ENCODE measurements at places on chromosomes 1 and 21.

DNA sequence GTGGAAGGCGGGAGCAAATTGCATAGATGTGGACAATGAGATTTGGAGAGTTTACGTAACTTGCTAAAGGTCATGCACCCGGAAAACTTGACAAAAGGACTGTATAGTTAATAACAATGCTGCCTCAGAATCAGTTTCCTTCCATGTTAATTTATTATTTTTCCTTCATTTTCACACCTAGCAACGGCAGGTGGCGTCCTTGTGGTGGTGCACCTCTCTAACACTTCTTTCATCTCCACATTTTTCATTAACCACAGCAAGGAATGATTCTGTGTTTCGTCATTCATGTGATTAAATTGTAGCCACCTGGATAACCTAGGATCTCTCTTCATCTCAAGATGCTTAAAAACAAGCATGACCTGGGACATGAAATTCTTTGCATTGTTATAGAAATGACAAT lies 2133.0 kb downstream of the NCAM2 start:
- no peak for DNase-seq

DNA sequence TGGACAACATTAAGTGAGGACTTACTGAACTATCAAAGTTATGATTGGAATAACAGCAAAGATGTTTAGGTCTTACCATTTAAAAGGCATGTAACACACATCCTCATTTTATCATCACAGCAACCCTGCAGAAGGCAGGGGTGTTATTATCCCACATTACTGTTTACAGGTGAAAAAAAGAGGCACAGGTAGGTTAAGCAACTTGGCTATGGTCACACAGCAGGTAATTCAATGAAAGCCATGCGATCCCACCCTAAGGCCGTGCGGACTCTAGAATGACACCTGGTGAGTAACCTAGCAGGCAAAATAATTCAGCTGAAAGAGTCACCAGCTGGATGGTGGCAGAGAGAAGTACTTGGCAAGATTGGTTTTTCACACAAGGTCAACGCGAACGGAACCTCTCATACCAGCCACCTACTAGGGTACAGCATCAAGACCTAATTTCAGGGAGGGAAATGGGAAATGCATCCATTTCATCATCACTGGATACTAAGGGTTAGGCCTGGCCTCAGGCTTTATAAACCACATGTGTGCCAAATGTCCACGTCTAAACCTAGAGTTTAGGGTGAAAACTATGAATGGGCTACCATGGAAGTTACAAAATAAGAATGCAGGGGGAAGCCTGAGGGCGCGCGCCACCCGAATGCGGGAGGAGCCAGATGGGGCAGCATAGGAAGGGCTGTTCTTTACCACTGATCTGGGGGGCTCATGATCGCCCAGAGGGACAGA lies 85.3 kb downstream of the SLC66A1 start:
- no peak for DNase-seq

DNA sequence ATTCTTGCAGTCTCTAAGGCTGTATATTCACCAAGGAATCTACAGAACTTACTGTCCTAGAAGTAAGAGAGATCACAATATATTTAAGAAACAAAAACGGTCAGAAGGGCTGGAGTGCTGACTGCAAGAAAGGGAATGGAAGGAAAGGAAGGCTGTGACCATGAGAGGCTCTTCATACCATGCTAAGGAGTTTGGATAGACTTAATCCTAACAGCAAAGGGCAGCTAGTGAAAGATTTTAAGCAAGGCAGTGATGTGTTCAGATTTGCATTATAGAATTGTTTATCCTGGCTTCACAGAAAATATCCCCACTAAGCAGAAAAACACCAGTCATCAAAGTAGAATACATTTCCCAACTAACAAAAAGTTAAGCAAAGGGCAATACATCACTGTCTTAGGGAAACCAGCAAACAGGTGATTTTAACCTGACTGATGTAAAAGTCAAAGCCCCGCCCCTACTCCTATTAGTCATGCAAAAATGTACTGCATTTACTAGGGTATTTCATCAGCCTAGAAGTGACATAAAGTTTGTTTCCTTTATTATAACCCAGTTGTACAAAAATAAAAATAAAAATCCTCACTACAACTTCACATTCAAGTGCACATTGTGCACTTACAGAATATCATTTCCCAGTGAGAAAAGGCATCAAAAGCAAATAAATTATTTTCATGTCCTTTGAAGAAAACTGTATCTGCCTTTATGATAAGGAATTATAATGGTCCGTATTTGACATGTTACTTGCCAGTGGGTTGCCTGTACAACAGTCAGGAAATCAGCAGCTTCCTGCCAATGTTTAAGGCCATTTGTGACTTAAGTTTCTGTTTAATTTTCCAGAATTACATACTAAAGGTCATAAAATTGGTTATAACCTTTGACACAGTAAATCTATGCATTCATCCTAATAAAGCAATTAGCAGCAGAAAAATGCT lies 17.2 kb downstream of the JAK1 start:
- DNase-seq, result no peak

DNA sequence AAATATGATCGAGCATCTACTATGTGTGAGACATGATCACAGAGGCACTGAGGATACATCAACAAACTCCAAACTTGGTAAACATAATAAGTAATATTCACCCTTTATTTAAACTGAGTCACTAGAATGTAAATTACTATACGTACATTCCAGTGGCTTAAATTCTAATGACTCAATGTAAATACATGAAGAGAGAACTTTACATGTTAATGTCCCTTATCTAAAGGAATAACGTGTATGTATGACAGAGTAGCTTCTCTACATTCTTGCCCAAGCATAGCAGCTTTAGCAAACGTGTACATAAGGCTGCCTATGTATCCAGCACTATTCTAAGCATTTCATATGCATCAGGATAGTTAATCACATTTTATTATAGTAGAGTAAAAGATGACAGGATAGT lies 111.8 kb upstream of the CYYR1 start:
- no peak for DNase-seq

- no peak for DNase-seq
Measured at GRCh38 chr21:42456457-42456856, 39.6 kb downstream of the RSPH1 start.

GRCh38 chr1:180309338-180309737 lies 79.3 kb downstream of the LHX4 start:
- DNase-seq, result no peak

DNA sequence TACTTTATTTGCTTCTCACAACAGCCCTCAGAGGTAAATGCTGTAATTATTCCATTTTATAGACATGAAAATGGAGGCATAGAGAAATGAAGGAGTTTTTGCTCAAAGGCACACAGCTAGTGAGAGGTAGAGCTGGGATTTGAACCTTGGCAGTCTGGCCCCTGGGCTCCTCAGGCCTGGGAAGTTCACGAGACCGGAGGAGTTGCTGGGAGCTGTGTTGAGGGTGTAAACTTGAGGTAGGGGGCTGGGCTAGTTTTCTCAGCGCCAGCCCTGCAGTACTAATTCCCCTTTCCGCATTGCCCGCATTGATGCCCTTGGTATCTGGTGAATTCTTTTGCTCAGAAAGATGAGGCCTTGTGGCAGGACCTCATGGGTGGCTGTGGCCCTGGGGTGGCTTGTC lies 73.3 kb downstream of the PTPRU start:
- DNase-seq, result no peak

- DNase-seq, result no peak
Measured at GRCh38 chr1:100606438-100606837, 68.5 kb downstream of the GPR88 start.

DNA sequence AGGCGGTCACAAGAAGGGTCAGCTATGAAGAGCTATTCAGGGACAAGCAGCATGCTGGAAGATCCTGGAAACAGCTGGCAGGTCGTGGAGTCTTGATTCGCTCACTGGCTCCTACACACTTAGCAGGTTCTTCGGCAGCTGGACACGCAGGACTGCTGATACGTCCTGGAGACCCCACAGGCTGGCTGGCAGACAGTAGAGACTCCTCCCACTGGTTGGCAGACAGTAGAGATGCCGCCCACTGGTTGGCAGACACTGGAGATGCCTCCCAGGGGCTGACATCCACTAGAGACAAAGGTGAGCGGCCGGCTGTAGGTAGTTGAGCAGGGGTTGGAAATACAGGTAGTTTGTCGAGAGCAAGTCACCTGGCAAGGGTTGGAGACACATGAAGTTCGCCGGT lies 466 bp downstream of the KRTAP11-1 start:
- DNase-seq, result no peak

- no peak for DNase-seq
Measured at GRCh38 chr1:85274969-85275453, 1.4 kb downstream of the BCL10 start.

DNA sequence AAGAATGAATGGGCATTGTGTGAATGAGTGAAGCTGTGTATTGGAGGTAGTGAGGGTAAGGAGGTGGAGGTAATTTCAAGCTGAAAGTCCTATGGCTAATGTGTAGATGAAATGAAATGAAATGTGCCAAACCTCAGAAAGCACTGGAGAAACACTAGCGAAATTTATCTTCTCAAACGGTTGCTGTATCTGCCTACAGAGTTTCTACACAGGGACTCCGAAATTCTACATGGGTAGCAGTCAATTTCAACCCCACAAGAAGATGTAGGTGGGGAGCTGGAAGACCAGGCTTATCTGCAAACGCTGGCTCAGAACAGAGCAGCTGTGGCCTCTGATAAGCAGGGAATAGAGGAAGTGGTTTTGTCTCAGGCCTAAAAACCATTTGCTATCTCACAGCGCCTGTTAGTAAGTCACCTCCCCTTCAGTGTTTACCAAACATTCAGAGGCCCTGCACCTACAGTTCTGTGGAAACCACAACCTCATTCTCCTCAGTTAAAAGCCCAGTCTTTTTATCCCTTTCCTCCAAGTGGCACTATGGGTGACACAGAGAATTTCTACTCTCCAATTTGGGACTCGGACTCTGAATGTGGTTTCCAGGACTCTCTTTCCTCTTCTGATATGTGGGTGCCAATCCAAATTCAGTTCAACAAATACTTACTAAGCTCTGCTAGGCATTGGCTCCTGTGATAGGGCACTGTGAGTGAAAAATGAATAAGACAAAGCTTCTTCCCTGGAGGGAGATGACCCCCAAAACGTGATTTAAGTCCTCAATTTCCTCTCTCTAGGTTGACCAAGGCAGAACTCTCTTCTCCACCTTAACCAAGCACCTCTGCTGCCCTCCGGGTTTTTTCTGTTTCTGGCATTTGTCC lies 17.2 kb upstream of the SLAMF6 start:
- DNase-seq, result no peak

- DNase-seq, result no peak
Measured at GRCh38 chr1:238143038-238143437, 252.3 kb upstream of the ZP4 start.

- no peak for DNase-seq
Measured at GRCh38 chr1:161083748-161084596, 5.4 kb downstream of the NECTIN4 start.

GRCh38 chr1:220755309-220755708 lies 7.2 kb downstream of the MTARC2 start:
- DNase-seq, result no peak

- DNase-seq, result no peak
Measured at GRCh38 chr1:66210635-66211244, 323.2 kb upstream of the SGIP1 start.

DNA sequence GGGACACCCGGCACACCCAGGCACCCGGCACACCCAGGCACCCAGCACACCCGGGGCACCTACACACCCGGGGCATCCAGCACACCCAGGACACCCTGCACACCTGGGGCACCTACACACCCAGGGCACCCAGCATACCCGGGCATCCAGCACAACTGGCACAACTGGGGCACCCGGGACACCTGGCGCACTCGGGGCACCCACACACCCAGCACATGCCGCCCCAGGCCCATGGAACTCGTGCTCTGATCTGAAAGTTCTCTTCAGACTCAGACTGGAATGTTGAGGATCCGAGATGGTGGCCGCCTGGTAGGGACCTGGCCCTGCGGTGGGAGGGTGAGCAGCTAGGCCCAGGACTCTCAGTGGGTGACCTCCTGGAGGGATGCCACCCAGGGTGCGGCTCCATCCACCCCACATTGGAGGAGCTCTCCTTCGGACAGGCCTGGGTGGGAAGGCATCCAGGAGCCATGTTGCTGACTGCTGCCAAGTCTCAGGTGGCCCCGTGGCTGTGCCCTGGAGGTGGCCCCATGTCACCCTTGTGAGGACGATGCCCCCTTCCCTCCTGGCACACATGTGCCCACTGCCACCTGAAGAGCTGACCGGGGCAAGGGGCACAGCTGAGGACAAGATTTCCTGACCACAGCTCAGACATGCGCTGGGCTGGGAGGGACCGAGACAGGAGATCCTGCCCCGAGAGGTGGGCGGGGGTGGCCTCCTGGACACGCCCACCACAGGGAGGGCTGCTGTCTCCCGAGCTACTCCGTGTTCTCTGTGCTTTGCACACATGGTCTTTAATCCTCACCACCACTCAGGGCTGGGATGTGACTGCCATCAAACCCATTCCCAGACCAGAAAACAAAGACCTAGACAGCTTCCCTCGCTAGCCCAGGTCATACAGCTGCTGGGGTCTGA lies 37.0 kb downstream of the UBE2G2 start:
- no peak for DNase-seq

All from GM12891 (cell line).